Dermis microvascular lymphatic vessel endothelial cell (primary cell): ENCODE measurements at places on chromosomes 5 and 9. TPM values are rescaled to one million over a fixed set of nuclear protein-coding genes. Genes with fewer than 3 reads are reported as not detected.

Gene PTPRD
- 0.89 and 1.8 TPM in 2 replicates for total RNA-seq

GRCh38 chr9:131111186-131111853 lies 14.1 kb upstream of the NUP214 start:
- DNase-seq = no peak

Gene PRR16
- not detected in 2 replicates for total RNA-seq

Gene MCIDAS
- not detected in 2 replicates for total RNA-seq

- no peak for DNase-seq
Measured at GRCh38 chr5:75611311-75612225, at the start of gene ANKDD1B. TSS of gene ANKDD1B (plus strand) at chr5:75611453. CDS start at chr5:75611635, 182 bp downstream.

GRCh38 chr9:121242219-121242958 lies 25.6 kb upstream of the GSN start:
- DNase-seq = no peak

DNA sequence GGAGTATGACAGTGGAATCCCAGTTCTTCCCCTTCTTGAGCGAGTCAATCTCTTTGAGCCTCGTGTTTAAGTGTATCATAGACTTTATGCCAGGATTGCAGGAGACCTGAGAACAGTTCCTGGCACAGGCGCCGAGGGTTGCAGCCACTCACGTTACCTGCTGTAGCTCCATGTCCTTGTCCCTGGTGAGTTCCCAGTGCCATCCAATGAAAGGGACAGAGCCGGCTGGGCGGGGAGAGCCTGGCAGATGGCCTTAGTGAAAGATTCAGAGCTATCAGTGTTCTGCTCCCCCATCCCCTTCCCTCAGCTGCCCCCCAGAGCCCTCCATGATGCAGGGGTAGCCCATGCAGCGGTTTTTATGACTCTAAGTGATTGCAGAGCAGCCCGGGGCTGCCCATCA lies 554.0 kb downstream of the BNC2 start:
- DNase-seq = no peak

- no peak for DNase-seq
Measured at GRCh38 chr9:20591223-20591622, 31.1 kb downstream of the MLLT3 start.

GRCh38 chr5:39116344-39117170 lies 42.4 kb upstream of the RICTOR start:
- DNase-seq = no peak

- no peak for DNase-seq
Measured at GRCh38 chr5:82160948-82161347, 117.2 kb downstream of the RPS23 start.

Gene TOR1A
- 22.9 and 27.4 TPM in 2 replicates for total RNA-seq

DNA sequence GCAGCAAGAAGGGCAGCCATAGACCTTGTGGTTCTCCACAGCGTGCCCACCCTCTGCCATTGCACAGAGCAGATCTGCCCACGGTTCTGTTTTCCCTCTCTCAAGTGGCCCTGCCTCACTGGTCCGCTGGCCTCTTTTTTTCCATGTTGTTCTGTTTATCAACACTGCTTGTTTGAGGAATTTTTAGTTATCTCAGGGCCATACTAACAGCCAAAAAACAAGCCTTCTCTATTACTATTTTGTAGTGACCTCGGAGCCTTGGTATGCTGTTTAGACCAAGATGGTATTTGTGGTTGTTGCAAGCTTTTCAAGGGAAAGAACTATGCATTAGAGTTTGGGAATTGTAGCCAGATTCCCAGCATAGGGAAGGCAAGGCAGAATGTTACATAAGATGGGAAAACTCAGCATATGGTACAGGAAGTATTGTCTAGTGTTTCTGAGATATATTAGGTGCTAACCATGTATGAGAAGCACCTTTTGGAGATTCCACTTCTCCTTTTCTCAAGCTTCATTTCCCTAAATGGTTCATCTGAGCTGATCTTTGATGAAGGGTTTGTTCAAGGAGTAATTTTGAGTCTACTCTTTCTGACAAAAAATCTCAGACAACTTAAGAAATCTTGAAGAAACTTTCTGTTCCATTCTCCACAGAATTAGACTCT lies 54.3 kb downstream of the NUP214 start:
- DNase-seq = no peak

Gene PCDHGB2
- total RNA-seq = 0.64 and 1.9 TPM in 2 replicates

GRCh38 chr9:18451406-18451805 lies 22.5 kb upstream of the ADAMTSL1 start:
- DNase-seq = no peak

DNA sequence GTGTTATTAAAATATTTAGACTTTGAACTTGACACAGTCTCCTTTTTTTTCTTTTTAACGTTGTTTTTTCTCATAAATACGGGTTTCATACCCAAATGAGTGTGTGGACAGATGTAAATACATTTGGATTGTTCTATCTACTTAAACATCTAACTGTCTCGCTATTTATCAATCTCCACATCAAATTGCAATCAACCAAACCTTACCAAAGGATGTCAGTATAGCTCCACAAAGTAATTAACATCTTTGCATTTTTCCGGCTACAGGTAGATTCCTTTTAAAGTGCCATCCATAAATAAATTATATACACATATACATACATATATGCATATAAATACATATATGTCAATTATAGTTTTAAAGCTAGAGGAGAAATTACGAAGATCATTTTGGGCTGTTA lies 705 bp upstream of the CDH10 start:
- no peak for DNase-seq

- no peak for DNase-seq
Measured at GRCh38 chr9:20790721-20791120, 106.7 kb downstream of the FOCAD start.

GRCh38 chr9:92890761-92891160 lies 12.9 kb upstream of the ZNF484 start:
- DNase-seq = no peak
